ENCODE measurements at places on chromosomes 11 and 22. TPM values are rescaled to one million over a fixed set of nuclear protein-coding genes. Genes with fewer than 3 reads are reported as not detected.

- DNase-seq, result no peak
Measured at GRCh38 chr22:32794449-32795213, 6.9 kb upstream of the TIMP3 start.

The MIOX gene
- not detected for total RNA-seq

GRCh38 chr22:50625568-50626313 lies 2.2 kb downstream of the ARSA start:
- DNase-seq, result no peak

GRCh38 chr22:35837101-35837727 lies 119.5 kb downstream of the APOL5 start:
- DNase-seq, result no peak

- no peak for DNase-seq
Measured at GRCh38 chr22:39237318-39238100, 7.3 kb downstream of the PDGFB start.

- DNase-seq, result no peak
Measured at GRCh38 chr22:36950797-36951590, 37.6 kb downstream of the CSF2RB start.

The C22orf31 gene
- total RNA-seq, result not detected

- no peak for DNase-seq
Measured at GRCh38 chr22:41582694-41583093, 6.9 kb downstream of the PMM1 start.

Data from M059J (cell line).